ENCODE measurements at places on chromosomes 2 and 18.

- no peak for DNase-seq
These were observed 26.5 kb downstream of the LYPD6B start for GRCh38 chr2:149064856-149065630.

GRCh38 chr2:216508229-216508628 lies 9.6 kb downstream of the RPL37A start:
- DNase-seq, result no peak

DNA sequence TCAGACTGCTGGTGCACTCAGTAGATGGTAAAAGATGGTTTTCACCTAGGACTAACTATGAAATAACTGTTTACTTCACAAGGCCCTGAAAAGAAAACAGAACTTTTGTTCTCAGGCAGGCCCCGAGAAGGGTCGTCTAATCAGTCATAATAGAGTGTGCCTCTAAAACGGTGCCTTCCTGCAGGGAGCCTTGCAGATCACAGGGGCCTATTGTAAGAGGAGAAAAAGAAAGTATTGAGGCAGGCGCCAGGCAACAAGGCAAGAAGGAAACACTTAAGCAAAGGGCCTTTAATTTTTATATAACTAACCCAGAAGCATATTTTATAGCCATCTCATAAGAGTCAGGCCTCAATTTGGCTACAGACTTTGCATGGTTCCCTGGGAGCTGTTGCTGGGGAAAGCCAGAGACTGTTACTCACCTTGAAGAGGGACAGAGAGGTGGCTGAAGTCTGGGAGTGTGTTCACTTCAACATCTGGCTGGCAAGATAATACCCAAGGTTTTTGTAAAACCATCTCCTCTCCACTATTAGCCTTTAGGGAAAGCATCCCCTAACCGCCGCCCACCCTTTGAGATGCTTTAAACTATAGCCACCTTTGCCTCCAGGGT lies 117.1 kb downstream of the PRPF40A start:
- peak; percentile 14 for DNase-seq

DNA sequence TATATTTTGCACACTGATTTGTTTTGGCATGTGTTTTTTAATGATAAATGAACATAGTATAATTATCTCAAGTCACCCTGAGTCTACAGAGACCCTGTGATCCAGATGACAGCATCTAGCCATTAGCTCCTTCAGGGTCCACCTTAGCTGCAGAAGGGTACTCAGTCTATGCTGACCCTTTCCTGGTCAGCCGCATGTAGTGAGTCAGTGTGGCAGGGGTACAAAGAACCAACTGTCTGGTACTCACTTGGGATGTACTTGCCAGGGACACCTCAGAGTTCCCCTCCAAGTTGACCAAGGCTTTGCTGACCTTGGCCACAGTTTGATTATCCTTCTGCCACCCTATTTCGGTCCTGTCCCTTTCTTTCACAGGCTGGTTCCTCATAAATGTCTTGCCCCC lies 369.5 kb downstream of the PLCL1 start:
- DNase-seq, result no peak

All from iPS-NIHi11 (cell line).